Amygdala (tissue), 56 donors: ENCODE measurements at places on chromosomes 13 and 19.
A peak's percentile ranks its signal among the peaks of the same experiment; 100 is the strongest.

DNA sequence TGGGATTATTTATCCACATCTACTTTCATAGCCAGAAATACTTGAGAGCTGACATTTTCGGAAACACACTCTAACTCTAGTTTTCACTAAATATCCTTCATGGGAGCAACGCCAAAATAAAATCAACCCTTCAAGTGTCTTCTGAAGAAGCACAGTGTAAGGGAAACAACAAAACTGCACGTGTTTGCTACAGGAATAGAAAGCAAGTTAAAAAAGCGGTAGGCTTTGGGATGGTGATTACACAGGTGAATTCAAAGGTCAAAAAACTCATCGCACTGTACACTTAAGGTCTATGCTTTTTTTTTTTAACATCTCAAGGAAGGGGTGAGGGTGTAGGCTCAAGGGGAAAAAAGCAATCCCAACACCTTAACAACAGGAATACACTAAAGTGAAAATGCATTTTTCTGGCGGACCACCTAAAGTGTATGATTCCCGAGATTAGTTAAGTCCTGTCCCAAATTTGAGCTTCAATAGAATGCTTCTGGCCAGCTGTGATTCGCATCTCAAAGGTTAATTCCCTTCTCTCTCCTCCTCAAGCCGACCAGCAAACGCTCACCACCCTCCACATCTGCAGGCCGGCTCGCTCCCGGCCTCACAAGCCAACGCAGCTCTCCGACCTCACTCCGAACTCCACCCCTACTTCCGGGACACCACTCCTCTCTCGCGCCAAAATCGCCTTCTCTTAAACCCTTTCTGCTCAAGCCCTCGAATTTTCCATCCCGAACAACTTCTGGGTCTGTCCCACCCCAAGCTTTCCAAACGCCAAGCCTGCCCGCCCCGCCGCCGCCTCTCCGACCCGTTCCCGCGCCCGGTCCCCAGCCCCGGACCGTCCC, 1.1 kb downstream of the ARGLU1 start:
- peak; percentile 40 for DNase-seq

GRCh38 chr13:33208290-33209220, 77.0 kb downstream of the STARD13 start:
- DNase-seq: no peak

GRCh38 chr13:53783471-53783870, 754.9 kb downstream of the OLFM4 start:
- DNase-seq: peak; percentile 9

DNA sequence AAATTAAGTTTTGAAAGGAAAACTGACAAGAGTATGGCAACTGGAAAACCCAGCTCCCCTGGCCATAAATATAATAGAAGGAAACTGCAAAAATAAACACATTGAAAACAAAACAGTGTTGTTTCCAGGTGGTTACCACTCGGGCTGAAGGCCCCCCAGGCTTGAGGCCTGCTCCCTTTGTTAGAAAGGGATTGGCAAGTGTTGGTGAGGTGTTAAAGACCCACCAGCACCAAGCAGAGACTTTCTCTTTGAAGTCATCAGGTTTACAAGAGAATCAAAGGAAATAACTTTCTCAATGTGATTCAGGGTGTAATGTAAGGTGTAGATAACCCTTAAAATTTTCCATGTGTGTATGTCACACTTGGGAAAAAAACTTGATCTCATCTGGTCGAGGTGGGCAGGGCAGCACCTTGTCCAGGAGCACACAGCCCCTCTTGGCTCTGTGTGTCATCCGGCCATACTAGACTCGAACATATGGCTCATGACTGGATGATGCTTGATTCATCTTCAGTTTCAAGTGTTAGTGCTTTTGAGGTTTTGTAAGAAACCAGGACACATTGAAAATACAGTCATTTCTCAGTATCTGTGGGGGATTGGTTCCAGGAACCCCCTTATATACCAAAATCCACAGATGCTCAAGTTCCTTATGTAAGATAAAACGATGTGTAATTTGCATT, 7.8 kb downstream of the ACTN4 start:
- DNase-seq: no peak

GRCh38 chr13:78187781-78188180, 269.1 kb upstream of the EDNRB start:
- DNase-seq: no peak

DNA sequence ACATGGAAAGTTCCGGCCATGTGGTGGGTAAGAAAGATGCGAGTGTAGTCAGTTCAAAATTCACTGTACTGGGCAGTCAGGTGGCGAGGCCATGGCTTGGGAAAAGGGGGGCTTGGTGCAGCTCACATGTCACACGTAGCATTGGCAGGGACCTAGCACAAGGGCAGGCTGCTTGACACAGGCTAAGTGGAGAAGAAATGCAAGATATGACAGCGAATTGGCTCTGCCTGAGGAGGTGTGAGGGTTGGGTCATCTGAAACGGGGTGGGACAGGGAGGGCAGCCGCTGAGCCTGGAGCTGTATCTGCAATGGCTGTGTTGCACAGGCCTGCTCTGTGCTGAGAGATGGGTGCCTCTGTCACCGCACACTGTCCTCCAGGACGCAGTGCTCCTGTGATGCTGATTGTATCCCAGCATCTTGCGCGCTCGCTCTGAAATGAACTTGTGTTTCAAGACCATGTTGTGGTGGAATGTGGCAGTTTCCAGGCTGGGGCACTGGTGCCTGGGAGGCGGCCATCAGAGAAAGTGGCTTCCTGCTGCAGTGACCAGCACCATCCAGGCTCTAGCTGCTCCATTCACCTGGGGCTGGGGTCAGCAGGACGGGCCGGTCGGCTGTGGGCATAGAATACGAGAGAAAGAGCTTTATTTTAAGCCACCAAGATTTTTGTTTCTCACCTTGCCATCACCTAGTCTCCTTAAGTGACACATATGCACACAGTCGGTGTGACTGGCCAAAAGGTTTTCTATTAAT, 70.3 kb downstream of the TEX29 start:
- DNase-seq: no peak

GRCh38 chr13:45662162-45662561, 40.0 kb upstream of the CBY2 start:
- no peak for DNase-seq

GRCh38 chr13:44104197-44104490, 224.4 kb downstream of the LACC1 start:
- DNase-seq: peak; percentile 29

DNA sequence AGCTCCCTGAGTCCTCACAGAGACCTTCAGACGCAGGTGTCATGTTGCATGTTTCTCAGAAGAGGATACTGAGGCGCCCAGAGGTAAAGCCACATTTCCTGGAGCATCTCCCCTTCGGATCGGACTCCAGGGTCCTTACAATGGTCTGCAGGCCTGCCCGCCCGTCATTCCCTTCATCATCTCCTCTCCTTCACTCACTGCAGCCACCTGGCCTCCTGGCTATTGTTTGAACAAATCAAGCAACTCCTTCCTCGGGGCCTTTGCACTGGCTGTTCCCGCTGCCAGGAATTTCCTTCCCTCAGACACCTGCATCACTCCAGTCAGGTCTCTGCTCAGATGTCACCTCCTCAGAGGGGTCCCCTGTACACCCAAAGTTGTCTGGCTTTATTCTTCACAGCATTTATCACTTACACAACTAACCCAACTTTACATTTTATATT, 20.3 kb downstream of the CEACAM16 start:
- DNase-seq: no peak

DNA sequence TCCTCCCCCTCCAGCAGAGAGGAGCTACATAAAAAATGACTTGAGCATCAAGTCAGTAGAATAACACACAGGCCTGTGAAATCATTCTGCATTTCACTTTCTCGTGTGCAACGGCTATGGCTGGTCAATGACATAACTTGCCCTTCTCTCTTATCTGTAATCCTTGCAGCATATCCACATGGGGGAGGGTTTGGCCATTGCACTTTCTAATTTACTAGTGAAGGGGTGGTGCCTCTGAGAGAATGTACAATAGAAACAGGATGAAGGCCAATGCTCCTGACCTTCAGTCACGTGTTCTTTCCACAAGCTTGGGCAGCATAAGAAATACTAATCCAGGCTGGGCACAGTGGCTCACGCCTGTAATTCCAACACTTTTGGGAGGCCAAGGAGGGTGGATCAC, 641.0 kb upstream of the ARGLU1 start:
- DNase-seq: no peak

DNA sequence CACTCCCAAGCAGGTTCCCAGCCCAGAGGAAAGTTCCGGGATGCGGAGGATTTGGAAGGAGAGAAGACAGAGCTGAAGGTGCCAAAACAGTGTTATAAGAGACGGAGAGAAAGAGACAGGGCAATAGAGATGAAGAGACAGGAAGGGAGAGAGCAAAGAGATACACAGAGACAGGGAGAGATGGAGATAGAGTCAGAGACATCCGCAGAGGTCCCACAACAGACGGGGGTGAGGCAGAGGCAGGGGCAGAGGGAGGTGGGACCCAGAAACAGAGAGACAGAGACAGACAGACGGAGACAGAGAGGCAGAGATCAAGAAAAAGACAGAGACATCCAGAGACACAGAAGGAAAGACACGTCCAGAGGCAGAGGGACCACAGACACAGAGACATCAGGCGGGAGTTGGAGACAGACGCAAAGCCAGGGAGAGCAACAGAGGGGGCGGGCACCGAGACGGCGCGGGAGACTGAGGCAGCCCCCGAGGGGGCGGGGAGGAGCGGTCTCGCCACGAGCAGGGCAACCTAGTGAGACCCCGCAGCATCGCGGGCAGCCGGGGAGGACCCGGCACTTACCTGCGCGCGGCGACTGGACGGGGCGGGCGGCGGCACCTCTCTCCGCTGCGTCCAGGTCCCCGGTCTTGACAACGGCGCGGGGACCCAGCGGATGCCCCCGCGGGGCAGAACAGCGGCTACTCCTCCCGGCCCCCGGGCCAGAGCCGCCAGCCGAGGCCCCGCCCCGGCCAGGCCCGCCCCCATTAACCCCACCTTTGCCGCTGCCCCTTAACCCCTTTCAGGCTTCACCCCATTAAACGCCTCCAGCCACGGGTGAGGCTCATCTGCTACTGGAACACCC, at the start of gene GPR4:
Gene GPR4, minus strand, starts transcription at position 689 of the 851 bp plus-strand sequence. CDS start 10,346 bp downstream, outside the sequence.
- no peak for DNase-seq

DNA sequence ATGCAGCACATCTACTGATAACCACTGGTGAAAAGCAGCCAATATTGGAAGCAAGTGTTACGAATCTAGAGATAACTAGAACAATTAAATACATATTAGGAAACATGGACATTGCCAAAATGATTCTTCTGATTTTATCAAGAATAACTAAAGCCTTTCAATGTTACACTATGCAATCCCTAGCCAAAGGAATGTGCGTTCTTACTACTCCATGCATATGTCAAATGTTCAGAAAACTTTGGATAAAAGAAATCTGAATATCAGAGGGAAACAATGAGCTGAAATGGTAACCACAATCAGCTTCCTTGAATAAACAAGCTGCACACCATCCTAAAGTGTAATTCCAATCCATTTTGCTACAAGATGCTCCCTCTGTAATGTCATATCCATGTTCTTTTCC, 951 bp upstream of the POSTN start:
- no peak for DNase-seq

- no peak for DNase-seq
Measured at GRCh38 chr19:12997967-12998940, 3.0 kb downstream of the NFIX start.

DNA sequence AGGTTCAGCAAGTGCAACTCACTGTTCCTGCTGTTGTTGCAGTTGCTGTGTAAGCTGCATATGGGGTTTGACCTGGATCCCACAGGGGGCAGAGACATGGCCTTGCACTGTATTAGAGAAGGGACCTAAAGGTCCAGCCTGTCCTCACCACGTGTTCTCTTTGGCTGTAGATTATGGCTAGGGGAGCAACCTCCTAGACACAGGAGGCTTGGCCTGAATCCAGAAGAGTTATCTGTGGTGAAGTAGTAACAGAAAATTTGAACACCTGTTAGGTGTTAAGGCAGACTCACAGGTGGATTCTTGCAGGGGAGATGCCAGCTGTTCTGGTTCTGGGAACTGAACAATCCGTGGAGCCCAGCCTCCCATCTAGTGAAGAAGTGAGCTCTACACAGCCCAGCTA, 3.4 kb upstream of the CYP4F11 start:
- DNase-seq: no peak

- DNase-seq: no peak
Measured at GRCh38 chr13:33612641-33613638, 205.0 kb upstream of the RFC3 start.

DNA sequence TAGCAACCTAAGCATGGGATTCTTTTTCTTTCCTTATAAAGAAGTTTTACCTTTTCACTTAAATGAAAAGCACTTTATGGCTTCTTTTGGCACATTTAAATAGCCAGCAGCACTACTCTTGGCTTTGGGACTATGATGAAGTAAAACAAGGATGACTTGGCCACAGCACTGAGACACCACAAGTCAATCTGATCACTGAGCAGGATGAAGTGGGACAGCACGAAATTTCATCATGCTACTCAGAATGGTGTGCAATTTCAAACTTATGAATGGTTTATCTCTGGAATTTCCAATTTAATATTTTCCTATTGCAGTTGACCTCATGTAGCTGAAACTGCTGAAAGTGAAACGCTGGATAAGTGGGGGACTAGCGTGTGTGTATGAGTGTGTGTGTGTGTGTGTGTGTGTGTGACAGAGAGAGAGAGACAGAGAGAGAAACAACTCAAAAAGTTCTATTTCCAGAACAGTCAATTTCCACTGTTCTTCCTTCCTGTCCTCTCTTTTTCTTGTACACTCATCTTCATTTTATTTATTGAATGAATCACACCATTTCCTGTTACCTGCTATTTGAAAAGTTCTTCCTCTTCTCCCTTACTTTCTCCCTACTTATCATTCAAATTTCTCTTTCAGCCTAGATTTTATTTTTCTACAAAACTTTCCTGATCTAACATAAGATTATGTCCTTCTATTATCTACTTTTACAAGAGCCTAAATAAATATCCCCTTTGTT, 414.2 kb upstream of the MIR17HG start:
- DNase-seq: no peak

GRCh38 chr19:5308451-5309437, 31.9 kb downstream of the PTPRS start:
- DNase-seq: peak; percentile 71

- DNase-seq: no peak
Measured at GRCh38 chr19:42216653-42217519, 591 bp downstream of the DEDD2 start.

DNA sequence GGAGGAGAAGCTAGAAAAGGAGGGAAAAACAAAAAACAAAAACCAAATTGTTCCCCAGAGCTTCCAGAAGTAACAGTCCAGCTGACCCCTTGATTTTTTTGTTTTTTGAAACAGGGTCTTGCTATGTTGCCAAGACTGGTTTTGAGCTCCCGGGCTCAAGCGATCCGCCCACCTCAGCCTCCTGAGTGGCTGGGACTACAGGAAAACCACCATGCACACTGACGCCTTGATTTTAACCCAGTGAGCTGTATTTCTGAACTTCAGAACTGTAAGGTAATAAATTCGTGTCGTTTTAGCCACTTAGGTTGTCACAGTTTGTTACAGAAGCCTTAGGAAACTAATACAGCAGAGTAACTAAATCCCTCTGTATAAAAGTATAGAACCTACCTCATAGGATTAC, 1.1 kb upstream of the NEK3 start:
- DNase-seq: no peak
